ENCODE measurements at places on chromosomes 4 and X.

- no peak for DNase-seq
Measured at GRCh38 chr4:186351668-186352194, 85.7 kb downstream of the F11 start.

DNA sequence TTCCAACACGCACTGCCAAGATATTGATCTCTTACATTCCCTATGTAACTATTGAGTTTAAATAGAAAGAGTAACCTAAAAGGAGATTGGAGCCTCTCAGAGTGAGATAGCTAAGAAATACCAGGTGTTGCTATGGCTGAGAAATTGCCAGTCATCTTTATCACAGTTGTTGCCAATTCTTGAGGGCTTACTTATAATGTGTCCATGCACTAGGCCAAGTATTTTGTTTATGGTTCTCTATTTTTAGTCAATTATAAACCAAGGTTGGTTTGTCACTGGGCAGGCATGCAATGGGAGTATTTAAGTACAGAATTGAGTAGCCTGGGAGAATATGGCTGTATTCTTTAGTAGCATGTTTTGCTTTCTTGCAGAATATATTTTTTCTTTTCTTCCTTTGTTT is 201.6 kb downstream of the TEX13A start:
- DNase-seq = no peak

- no peak for DNase-seq
Measured at GRCh38 chr4:178288462-178288861, 846.2 kb upstream of the AGA start.

- no peak for DNase-seq
Measured at GRCh38 chr4:43682551-43682950, 766.1 kb downstream of the KCTD8 start.

GRCh38 chr4:41932988-41933387 is 2.2 kb upstream of the TMEM33 start:
- DNase-seq = no peak

DNA sequence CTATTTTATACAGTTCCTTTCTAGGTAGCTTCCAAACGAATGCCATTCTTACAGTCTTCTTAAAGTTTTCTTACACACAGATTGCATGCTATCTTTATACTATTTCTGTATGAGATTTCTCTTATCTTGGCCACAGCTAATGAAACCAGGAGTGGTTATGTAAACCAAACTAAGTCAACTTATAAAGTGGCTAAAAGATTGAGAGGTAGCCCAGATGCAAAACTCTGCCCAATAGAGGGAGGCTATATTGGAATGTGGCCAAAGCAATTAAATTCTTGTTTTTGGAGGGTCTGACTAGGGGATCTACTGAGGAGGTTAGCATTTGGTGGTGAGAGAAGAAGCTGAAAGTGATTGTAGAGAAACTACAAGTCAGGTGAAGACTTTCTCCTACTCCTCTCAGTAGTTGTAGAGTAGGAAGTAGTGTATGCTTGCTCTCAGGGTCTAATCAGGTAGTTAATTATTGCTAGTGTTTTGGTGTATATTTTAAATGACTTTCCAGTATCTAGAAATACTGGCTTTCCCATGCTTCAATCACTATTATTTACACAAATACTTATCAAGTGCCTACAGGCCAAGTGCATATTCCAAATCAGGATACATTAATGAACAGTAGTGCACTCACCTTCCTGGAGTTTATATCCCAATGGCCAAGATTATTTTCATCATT is 104.2 kb upstream of the HPGD start:
- DNase-seq = no peak

DNA sequence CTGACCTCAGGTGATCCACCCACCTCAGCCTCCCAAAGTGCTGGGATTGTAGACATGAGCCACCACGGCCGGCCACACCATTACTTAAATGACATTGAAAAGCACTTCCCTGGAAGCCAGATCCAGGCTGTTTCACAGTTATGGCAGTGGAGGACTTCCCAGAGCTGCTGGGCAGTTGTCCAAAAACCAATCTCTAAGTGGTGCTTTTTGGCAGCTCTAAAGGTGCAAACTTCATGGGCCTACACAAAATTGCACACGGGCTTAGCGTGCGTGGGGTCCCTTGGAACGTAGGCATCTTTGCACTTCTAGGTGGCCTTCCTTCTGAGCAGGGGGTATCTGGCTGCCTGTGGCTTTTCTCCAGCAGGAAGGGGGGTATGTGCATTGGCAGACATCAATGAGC is 172.3 kb downstream of the SHOX start:
- no peak for DNase-seq

GRCh38 chr4:143025081-143025704 is 159.5 kb upstream of the USP38 start:
- no peak for DNase-seq

DNA sequence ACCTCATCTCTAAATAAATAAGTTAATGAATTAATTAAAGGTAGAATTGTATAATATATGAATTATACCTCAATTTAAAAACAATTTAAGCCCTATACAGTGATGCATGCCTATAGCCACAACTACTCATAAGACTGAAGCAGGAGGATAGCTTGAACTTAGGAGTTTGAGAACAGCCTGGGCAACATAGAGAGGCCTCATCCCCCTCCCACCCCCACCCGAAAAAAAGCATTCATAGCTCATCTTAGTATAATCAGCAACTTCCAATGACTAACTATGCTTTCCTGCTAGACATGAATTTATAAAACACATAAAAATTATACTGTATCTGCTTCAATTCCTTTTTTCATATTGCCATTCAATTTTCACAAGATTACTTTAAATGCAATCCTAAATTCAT is 1.6 kb downstream of the LRBA start:
- DNase-seq = no peak

DNA sequence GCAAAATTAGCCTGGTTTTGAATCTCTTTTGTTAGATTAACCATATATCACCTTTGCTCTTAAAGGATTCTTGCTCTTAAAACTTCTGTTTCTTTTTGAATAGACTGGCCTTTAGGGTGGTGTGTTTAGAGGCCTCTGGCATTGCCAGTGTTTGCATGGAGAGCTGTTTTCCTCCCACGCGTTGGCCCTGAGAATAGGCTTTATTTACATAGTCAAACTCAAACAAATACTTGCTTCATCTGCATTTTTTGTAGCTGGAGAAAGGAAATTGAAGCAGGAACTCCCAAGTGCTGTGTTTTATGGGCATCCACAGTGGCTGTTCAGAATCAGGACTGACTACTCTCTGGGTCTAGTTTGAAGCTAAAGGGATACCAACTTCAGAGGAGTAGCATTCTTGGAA is 2.7 kb downstream of the SHROOM2 start:
- DNase-seq = no peak

GRCh38 chr4:88949605-88950004 is 107.4 kb downstream of the FAM13A start:
- no peak for DNase-seq

GRCh38 chr4:52843351-52843750 is 18.8 kb upstream of the RASL11B start:
- DNase-seq = no peak

- DNase-seq = no peak
Measured at GRCh38 chr4:15912961-15913630, 25.4 kb downstream of the FGFBP1 start.

DNA sequence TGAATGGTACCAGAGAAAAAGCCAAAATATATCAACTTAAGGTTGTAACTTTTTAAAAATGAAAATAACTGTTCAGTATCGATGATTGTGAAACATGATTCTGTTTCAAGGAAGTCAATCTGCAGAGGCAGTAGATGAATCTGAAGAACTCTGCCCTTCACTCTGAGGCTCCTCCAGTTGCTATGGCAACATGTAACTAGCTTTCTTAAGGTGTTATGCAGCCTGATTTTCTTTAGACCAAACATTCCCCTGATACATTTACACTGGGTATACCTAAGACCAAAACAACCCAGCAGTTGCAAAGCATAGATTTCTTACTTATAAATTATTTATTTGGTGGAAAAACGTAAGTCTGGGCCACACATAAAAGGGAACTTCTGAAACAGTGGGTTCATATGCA is 133.6 kb upstream of the RASGEF1B start:
- DNase-seq = no peak
